ENCODE measurements at places on chromosomes 2 and 18.
A peak's percentile ranks its signal among the peaks of the same experiment; 100 is the strongest.

- no peak for DNase-seq
Measured at GRCh38 chr2:198328454-198328853, 524.1 kb downstream of the PLCL1 start.

- DNase-seq: no peak
Measured at GRCh38 chr2:86016581-86016980, 89.1 kb downstream of the POLR1A start.

DNA sequence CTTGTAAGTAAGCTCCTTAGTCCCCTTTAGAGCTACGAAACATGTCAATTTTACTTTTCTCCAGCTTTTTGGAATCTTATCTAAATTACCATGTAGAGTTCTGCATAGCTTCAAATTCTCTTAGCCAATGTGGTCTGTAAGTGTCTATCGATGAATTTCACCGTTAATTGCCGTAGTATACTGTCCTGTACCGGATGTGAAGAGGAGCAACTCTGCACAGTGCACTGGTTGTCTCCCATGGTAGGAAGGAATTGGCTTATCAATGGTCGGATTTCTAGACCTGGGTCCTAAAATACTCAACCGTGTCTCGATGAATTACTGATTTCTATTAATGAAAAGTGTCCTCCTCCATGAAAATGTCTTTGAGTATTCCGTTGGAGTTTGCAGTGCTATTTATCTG lies 1.9 kb downstream of the NOP58 start:
- no peak for DNase-seq

- DNase-seq: no peak
Measured at GRCh38 chr2:28454016-28454930, 41.6 kb upstream of the PLB1 start.

DNA sequence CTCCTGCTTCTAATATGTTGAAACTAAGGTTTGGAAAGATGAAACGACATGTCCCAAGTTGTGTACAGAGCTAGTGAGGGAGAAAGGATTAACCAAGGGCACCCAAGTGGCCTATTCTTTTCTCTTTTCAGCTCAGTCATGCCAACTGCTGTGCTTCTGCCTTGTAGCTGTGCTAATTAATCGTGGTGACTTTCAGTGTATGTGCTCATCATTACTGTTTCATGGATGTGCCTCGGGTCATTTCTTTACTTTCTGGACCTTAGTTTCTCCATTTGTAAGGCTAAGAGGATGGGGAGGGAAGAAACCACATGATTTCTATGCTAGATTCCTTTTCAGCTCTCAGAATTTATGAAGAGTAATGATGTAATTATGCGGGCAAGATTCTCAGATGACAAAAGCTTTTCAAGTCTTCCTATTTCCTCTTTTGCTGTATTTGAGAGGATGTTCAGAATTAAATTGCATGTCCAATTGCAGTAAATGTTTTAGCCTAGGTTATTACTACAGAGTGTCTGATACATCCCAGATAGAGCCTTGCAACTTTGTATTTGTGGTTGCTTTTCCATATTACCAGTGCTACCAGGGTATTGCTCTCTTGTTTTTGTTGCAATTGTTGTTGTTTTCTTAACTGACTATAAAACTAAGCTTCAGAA lies 621.2 kb downstream of the CNTNAP5 start:
- DNase-seq: peak; percentile 38

DNA sequence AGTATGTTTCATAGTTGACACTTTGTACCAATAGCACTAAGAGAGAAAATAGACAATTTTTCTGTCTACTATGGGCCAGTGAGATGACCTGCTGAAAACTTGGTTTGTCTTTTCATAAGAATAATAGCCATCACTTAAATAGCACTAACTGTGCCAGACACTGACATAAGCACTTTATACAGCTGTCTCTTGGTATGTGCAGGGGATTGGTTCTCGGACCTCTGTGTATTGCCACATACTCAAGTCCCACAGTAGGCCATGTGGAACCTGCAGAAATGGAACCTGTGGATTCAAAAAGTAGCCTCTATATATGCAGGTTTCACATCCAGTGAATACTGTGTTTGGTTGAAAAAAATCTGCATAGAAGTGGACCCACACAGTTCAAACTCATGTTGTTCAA lies 126.7 kb downstream of the XRCC5 start:
- DNase-seq: no peak

DNA sequence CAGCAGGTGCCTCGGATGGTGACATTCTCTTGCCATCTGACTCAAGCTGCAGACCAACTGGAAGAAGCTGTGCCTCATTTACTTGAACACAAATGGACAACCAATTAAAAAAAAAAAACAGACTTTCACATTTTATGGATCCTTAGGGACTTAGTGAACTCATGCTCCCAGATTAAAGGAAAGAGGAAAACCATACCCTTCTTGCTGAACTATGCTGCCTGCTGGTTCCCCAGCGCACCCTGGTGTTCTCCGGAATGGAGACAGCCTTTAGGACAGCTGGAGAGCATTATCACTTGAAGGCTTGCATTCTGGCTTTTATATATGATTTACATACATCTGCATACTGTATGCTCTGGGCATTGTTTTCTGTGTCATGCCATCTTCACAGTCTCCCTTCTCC lies 370.7 kb downstream of the SLC4A3 start:
- no peak for DNase-seq

All from brain (organoid and tissue), 16 donors.